ENCODE measurements at places on chromosomes 12 and 14.
A peak's percentile ranks its signal among the peaks of the same experiment; 100 is the strongest.

- no peak for DNase-seq
These were observed 14.9 kb downstream of the TUBA1C start for GRCh38 chr12:49279706-49280159.

GRCh38 chr12:3157581-3158323 lies 80.6 kb downstream of the TSPAN9 start:
- DNase-seq = no peak

DNA sequence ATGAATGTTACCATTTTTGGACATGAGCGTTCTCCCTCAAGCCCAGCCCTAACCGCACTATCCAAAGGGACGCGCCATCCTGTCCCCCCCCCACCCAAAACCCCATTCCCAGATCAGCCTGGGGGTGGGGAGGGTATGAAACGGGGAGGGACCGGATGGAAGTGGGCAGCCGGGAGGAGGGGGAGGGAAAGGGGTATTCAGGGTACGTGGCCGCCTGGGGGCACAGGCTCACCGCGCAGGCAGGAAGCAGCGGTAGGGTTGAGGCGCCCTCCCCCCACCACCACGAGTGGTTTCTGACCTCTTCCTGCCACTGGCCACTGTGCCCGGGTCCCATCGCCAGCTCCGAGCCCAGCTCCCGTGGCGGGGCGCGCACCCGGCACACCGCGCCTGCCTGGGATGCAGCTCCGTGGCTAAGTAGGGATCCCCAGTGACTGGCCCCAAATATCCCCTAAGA lies 1.4 kb downstream of the ACTN1 start:
- DNase-seq = peak; percentile 25

- DNase-seq = no peak
These were observed 241.4 kb upstream of the PDZRN4 start for GRCh38 chr12:40946612-40947194.

GRCh38 chr14:50008562-50008961 lies 107.8 kb downstream of the VCPKMT start:
- no peak for DNase-seq

- DNase-seq = no peak
These were observed 1.5 kb upstream of the CDKN3 start for GRCh38 chr14:54395284-54395683.

DNA sequence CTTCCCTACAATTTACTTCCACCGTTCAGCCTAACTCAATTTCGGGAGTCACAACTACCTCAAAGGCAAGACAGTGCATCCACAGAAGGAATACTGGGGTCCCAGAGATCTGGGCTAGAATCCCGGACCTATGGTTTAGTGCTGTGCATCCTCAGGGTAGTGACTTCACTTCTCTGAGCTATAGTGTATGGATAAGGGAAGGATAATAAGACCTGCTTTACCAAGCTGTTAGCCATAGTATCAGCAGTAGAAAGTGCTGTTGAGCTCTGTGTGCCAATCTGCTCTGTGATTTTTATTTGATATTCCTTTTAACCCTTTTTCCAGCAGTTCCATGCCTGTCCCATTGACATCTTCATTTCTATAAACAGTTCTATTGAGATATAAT lies 1044.3 kb downstream of the BCL11B start:
- no peak for DNase-seq
